ENCODE measurements at places on chromosomes 6 and 20.

DNA sequence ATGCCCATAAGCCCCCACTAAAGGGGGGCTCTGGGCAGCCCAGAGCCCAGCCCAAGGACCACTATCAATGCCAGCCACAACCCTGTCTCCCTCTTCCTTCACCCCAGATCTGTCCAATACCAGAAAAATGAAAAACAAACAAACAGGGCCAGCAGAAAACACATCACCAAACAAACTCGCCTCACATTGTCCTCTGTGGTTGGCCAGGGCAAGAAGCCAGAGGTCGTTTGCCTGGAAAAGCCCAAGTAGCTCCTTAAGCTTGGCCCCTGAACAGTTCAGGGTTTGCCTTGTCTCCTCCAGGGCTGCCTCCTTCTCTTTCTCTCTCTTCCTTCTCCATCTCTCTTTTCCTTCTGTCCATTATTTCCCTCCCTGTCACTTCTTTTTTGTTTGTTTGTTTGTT is 10.1 kb upstream of the SCUBE3 start:
- DNase-seq = no peak

GRCh38 chr6:164917211-164917610 is 392.2 kb downstream of the C6orf118 start:
- no peak for DNase-seq

GRCh38 chr20:62141397-62142251 is 1.6 kb downstream of the PSMA7 start:
- no peak for DNase-seq

GRCh38 chr6:44576132-44576631 is 188.7 kb downstream of the CDC5L start:
- no peak for DNase-seq

GRCh38 chr20:60583741-60584140 is 625.5 kb downstream of the CDH26 start:
- no peak for DNase-seq

DNA sequence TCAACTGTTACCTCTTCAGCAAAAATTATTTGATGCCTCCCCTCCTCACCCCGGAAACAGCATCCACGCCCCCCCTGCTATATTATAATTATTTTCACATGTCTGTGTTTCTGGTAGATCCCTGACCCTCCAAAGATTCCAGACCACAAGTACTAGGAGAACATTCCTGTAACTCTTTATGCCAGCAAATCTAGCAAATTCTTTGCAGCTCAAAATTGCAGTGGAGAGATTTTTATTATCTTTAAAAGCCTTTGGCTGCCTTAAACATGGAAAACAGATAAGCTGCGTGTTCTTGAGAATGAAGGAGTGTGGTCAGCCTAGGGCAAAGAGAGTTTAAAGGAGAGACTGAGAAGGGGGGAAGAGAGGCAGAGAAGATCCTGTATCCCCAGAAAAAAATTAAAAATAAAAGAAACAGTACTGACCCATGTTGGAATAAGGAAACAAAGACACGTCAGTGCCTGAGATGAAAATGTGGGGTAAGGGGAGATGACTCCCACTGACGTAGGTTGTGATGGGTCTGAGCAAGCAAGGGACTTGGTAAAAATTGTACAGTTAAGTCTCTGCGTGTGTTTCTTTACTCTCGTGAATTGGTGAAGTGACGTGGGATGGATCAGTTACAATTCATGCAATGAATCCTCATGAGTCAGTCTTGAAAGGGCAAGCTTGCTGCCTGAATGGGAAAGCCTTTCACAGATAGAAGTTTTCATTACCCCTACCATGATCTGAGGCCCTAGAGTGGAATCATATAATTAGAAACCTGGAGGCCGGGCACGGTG is 8.3 kb downstream of the ID4 start:
- DNase-seq = no peak

DNA sequence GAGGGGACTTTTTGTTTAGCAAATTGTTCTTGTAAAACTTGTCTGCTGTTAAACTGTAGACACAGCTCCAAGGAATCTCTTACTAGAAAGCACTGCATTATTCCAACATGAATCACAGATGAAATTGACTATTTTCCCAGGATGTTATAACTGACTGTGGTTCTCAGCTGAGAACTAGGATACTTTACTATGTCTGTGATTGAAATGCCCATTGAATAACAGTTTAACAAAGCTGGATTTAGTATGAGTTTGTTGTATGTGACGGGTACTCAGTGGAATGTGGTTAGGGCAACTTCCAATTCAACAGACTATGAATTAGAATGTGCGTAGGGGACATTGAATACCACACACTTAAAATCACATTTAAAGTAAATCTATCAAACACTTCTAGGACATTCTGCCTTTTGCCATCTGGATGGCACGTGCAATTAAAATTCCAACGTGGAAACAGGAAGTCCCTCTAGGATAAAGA is 193.4 kb upstream of the PREP start:
- peak; percentile 31 for DNase-seq

- no peak for DNase-seq
Measured at GRCh38 chr20:47972916-47973309, 187.6 kb upstream of the SULF2 start.

DNA sequence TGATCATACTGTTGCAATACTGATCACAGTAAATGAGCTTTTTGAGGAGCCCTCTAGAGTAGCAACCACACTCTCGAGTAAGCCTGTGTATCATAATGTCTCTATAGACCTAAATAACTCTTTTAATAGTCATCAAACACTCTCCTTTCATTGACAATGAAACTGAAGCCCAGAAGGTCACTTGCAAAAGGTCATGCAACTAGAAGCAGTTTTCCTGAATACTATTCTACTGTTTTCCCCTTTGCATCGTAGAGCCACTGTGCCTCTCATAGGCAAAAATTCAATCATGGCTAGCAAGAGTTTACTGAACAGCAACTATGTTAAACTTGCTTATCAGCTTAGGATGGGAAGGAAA is 105.3 kb downstream of the HIVEP2 start:
- no peak for DNase-seq

DNA sequence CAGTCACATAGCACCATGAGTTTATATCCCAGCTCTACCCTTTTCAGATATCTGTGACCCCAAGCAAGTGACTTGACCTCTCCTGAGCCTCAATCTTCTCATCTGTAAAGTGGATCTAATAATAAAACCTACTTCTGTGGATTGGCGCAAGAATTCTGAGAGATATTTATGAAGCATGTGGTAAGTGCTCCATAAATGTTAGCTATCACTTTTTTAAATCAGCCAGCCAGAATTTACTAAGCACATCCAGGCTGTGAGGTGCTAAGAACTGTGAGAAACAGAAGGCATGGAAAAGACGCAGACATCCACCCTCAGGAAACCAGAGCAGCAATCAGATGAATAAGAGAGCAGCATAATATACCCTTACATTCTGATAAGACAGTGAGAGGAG is 862 bp downstream of the C20orf96 start:
- no peak for DNase-seq

DNA sequence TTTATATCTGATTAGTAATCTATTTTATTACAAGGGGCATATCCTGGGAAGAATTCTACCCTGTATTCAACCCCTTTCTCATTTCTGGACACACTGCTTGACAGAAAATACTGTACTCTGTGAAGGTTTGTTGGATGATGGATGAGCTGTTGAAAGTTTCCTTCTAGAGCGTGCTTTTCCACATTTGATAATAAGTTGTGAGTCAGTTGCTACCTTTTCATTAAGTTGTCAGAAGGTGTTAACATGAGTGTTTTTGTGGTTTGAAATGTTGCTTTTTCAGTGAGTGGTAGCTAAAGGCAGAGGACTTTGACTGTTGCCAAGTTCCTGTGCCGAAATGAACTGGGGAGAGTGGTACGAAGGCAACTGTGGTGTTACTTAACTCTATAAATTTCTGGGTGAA is 3.9 kb upstream of the ECI2 start:
- DNase-seq = no peak

DNA sequence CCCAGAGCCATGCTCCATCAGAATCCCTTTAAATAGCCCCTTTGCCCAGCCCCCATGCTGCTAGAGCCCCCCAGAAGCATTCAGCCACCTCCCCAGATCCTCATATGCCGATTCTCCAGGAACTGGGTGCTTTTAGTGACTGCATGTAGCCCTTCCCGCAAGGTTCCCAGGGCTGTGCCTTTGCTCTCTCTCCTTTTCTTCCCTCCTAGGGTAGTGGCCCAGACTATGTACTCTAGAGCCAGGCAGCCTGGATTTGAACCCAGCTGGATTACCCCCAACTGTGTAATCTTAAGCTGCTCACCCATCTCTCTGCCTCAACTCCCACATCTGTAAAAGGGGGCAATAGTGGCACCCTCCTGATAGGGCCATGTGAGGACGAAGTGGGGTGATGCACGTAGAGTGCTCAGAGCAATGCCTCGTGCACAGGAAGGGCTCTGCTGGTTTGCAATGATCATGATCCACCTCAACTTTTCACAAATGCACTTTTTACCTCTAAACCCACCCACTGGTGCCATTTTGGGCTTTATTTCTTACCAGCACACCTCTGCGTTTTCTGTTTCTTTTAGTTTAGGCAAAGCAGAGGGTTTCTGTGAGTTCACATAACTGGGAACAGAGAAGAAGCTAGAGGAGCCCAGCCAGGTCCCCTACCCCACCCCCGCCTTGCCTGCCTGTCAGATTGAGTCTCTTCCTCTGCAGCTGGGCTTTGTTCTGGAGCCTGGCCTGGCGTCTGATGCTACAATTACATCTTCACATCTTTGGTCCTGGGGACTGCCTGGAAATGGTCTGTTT is 396.5 kb downstream of the RNGTT start:
- DNase-seq = no peak

DNA sequence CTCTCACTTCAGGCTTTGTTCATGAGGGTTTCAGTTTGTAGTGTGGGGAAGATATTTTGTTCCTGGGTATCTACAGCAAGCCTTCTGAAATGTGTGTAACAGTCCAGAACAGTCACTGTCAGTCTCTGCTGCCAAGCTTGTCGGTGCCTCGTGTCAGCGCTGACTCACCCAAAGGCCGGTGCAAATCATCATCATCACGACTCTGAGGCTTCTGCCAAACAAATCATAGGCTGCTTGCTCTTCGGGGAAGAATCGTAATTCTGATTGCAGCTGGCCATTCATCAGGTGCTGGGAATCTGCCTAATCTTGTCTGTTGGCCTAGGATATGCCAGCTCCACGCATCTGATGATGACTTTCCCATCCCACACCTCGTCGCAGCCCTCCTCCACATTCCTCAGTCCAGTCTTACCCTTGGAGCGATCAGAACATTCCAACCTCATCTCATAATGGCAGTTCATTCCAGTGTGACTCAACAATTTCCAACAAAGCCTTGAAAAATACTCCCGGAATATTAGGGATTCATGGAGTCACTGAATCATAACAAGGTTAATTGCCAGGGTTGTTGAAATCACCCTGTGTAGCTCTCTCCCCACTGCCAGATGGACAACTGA is 40.9 kb downstream of the ALDH8A1 start:
- DNase-seq = no peak

- no peak for DNase-seq
Measured at GRCh38 chr20:54272901-54273488, 65.1 kb downstream of the PFDN4 start.

GRCh38 chr20:23595941-23596340 is 9.8 kb downstream of the CST9 start:
- DNase-seq = no peak

- DNase-seq = no peak
Measured at GRCh38 chr6:47733879-47734558, 35.6 kb downstream of the ADGRF4 start.

- DNase-seq = no peak
Measured at GRCh38 chr6:145705561-145705960, 29.8 kb downstream of the EPM2A start.

GRCh38 chr6:128276311-128276710 is 244.1 kb downstream of the PTPRK start:
- DNase-seq = no peak

DNA sequence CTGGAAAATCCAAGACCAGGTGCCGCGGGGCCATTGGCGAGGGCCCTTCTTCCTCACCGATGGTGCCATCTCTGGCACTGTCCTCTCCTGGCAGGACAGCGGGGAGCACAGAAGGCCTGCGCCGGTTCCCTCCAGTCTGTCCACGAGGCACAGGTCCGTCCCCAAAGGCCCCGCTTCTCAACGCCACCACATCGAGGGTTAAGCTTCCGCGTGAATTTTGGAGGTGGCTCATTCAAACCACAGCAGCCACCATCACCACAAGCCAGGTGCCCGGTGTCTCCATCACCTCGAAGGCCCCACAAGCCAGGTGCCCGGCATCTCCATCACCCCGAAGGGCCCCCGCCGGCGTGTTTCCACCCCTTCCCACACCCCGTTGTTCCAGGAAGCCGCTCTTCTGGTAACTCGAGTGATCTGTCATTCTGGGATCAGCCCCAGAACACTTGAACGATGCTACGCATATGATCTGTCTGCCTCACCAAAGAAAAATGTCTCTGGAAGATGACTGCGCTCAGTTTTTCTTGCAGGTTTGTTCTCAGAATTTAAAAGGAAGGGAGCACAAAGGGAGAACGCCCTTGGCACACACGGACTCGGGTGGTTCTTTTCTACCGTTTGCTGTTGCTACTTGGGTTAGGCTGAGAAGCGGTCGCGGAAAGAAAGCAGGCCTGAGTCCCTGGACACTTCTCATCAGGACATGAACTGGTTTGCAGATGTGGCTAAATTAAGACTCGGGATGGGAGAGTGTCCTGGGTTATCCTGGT is 9.9 kb upstream of the KIF25 start:
- DNase-seq = no peak

- no peak for DNase-seq
Measured at GRCh38 chr6:8837343-8837742, 402.0 kb upstream of the SLC35B3 start.

DNA sequence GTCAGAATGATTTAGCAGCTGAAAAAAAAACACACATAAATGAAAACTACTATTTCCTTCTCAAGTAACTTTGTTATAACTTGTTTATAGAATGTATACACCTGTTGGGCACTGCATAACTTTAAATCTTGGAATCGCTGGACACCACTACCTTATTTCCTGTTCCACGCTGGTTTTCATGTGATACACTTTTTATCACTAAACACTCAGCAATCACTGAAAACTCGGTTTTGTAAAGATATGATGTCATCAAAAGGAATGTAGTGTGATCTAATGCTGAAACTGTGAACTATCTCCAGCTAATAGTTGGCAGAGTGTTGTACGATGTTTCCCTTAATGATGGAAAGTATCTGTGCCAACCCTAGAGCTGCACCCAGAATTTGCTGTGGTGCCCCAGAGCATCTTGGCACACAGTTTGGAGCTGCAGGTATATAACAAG is 127.9 kb downstream of the BACH2 start:
- DNase-seq = no peak

GRCh38 chr6:69801225-69801624 is 4.4 kb upstream of the LMBRD1 start:
- no peak for DNase-seq

DNA sequence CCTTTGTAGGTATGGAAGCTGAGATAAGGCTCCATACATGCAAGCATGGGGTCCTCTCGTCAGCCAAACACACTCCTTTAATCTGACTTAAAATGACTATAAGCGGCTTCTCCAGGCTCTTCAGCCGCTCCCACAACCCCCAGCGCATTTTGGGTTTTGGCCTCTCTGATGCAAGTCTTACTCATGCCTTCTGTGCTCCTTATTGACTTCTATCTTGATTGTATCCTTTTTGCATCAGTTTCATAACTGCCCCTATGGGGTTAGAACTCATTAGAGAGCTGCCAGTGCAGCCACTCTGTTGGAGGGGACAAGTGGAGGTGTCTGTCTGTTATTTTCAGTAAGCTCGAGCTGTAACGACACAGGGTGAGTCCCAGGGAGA is 70.1 kb upstream of the TAB2 start:
- no peak for DNase-seq

GRCh38 chr20:55586610-55587009 is 418.7 kb downstream of the CBLN4 start:
- no peak for DNase-seq

GRCh38 chr20:49674383-49675352 is 39.0 kb downstream of the B4GALT5 start:
- no peak for DNase-seq

- no peak for DNase-seq
Measured at GRCh38 chr6:81621816-81622395, 130.6 kb downstream of the TENT5A start.

Measured in NCI-H524 treated with DMSO at 0.1 percent for 48 hours (cell line).